ENCODE measurements at places on chromosomes 16 and 17.

DNA sequence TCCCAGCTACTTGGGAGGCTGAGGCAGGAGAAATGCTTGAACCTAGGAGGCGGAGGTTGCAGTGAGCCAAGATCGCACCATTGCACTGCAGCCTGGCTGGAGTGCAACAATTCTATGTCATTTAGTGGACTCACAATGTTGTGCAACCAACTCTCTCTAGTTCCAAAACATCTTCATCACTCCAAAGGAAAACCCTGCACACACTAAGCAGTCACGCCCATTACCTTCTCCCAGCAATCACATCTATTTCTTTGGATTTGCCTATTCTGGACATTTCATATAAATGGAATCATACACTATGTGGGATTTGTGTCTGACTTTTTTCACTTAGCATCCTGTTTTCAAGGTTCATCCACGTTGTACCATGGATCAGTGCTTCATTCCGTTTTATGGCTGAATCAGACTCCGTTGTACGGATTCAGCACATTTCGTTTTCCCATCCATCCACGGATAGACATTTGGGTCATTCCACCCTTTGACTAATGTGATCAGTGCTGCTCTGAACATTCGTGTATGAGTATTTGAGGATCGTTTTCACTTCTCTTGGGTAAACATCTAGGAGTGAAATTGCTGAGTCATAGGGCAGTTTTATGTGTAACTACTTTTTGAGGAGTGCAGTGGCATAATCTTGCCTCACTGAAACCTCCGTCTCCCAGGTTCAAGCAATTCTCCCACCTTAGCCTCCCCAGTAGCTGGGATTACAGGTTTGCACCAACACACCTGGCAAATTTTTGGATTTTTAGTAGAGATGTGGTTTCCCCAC is 45.4 kb upstream of the EMP2 start:
- no peak for DNase-seq

- DNase-seq: no peak
Measured at GRCh38 chr17:3666516-3666915, 1.9 kb downstream of the TAX1BP3 start.

DNA sequence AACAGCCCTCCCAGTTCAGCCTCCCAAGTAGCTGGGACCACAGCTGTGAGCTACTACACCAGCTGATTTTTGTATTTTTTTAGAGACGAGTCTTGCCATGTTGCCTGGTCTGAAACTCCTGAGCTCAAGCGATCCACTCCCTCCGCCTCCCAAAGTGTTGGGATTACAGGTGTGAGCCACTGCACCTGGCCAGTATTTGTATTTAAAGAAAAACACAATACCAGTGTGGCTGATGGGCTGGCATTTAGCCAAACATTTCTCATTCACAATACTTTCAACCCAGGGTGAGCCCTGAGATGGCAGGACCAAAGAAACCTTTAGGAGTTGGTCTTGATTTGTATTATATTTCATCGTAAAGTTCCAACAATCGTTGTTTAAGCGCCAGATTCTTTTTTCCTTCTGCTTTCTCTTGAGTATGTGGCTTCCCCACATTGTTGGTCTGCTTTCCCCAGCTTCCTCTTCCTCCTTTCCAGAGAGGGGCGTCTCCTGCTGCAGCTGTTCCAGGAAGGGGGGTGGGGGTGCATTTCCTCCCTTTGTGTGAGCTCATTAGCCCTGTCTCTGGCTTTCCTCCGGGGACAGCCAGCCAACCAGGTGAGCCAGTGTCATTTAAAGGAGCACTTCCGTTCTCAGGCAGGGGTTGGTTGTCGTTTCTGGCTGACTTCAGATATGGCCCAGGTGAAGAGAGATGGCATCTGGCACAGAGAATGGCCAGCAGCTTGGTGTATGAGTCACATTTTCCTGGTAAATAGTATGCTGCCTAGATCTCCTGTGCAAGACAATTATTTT is 79.9 kb downstream of the GPRC5B start:
- DNase-seq: no peak

DNA sequence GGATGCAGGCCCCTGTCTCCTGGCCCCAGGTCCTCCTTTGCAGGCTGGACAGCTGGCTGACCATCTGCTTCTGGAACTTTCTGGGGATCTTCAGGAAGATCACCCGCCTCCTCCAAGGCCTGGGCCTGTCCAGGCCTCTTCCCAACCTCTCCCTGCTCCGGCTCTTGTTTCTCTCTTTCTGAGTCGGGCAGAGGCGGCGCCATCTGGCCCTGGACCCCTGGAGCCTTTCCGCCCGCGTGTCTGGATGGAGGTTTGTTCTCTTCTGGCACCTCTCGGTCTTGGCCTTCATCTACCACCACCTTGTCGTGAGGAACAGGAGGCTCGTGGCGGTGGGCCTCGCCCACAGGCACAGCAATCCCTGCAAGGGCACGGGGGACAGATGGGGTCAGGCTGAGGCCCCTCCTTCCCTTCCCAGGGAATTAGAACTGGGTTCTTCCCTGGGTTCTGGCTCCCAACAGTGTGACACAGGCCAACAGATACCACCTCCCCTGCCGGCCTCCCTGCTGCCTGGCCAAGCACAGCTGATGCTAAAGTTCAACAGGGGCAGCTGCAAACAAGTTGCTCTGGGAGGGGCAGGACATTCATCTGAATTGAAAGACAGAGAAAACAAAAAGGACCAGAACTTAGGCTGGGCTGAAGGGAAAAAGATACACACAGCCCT is 13.3 kb downstream of the NDUFAF8 start:
- DNase-seq: no peak

- no peak for DNase-seq
Measured at GRCh38 chr17:14499976-14500375, 199.1 kb downstream of the HS3ST3B1 start.

Data from stimulated activated CD4-positive, alpha-beta T cell treated with anti-CD3 and anti-CD28 coated beads, TNF-alpha, amount 100 ng/mL, for 4 hours (primary cell).